ENCODE measurements at places on chromosomes 12 and 14.

DNA sequence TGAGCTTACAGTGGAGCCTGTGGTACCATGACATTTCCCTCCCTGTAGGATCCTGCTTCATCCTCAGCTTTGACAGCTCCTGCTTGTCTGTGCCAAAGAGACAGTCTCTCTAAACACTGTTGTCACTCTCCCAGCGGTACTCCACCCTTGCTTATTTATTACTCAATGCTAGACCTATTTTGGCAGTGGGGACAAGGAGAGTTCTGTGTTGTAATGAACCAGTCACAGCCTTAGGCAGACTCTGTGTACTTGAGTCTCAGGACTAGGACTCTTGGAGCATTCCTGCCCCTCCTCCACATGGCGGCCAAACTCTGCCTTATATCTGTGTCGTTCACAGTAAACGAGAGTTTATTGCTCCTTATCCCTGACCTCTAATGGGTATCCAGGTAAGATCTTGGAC, 70.9 kb downstream of the PIK3C2G start:
- no peak for DNase-seq

DNA sequence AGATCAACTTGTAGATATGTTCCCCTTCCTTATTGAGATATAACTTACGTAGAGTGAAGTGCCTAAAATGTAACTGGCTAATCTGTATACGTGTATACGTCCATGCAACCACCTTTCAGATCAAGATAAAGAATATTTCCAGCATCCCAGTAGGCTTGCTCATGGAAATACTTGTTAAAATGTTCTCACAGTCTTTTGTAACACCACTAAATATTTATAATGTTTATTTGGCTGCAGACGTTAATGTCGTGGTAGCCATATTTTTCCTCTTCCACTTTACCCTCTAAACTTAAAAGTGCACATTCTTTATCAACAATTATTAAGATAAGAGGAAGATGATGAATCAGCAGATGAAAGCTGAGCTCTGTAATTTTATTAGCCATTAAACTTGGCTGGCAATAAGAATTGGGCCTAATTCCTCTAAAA, 447.4 kb downstream of the AEBP2 start:
- DNase-seq, result no peak

DNA sequence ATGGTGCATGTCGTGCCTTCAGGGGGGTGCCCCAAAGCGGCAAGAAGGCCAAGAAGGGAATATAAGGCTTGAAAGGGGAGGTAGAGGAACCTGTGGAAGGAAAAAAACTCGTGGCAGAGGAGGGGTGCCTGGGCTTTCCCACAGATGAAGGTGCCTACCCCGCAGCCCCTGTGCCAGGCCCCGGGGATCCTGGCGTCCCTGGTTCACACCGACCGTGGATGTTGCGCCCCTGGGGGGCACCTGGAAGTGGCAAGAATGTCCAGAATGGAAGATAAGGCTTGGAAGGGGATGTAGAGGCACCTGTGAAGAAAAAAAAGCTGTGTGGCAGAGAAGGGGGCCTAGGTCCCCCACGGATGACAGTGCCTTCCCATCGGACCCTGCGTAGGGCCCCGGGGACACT, 282.2 kb downstream of the ALG10 start:
- no peak for DNase-seq

- DNase-seq, result no peak
Measured at GRCh38 chr14:49566714-49567113, 19.5 kb downstream of the RPS29 start.

DNA sequence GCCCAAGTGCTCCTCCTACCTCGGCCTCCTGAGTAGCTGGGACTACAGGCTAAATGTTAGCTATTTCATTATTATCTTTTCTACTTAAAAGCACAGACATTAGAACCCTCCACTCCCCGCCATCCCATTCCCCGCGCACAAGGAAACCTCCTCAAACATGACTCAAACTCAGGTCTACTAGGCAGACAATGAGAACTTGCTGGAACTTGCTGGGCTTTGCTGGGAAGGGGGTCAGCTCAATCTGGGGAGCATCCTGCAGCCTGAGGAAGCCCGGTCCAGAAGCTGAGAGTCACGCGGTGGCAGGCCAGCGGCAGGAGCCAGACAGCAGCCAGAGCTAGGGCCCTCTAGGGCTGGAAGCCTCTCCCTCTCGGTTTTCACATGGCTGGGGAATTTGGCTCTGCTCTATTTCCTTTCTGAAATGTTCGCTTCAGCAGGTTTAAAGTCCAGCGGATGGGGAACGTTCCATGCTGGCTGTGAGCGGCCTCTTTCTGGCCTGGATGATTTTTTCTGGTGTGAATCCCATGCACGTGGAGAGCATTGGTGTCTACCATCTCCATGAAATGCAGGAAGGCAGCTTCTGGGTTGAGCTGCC, 68.5 kb downstream of the SLC6A12 start:
- DNase-seq, result no peak

GRCh38 chr14:104680806-104681688, 8.4 kb upstream of the INF2 start:
- peak; percentile 74 for DNase-seq

- peak; percentile 92 for DNase-seq
Measured at GRCh38 chr14:61564618-61565091, 130.7 kb upstream of the HIF1A start.

DNA sequence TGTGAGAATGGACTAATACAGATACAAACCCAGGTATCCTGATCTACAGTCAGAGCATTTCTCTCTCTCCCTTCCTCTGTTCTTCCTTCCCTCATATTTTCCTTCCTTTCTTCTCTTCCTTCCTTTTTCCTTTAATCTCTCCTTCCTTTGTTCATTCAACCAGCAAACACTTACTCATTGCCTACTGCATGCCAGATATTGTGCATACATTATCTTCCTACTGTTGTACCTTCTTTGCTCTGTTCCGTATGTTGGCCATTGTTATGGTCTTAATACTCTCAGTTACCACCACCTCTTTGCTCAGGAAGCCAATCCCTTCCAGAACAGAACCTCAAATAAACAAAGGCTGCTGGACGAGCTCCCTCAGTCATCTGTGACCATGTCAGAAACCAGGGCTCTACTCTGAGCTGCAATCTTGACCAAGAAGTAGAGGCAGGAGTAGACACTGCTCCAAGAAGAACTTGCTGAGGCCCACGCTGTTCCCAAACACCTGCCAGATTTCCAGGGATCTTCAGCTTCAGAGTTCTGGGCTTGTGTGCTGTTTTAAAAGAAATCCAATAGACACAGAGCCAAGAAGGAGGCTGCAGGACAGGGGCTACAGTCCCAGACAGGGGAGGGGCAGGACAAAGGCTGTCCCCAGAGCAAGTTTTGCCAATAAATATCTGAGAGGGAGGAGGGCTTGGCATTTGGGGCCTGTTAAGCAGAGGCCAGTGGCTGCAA, 526.7 kb upstream of the TBX3 start:
- no peak for DNase-seq

- DNase-seq, result no peak
Measured at GRCh38 chr12:108457734-108458361, 57.2 kb upstream of the FICD start.

DNA sequence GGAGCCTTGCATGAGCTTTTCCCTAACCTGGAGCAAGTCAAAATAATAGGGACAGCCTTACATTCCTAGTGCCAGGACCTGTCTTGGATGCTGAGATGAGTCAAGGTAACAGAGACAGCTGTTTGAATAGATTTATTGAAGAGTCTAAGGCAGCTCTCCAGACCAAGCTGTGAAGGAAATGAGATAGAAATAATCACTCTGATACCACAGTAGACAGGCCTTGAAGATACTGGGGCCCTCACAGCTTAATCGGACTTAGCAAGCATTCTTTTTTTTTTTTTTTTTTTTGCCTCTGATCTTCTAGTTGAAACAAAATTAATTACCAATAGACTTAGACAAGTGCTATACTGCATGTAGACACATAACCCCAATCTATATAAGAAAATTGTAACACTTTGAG, 3.1 kb upstream of the RNASE9 start:
- no peak for DNase-seq

DNA sequence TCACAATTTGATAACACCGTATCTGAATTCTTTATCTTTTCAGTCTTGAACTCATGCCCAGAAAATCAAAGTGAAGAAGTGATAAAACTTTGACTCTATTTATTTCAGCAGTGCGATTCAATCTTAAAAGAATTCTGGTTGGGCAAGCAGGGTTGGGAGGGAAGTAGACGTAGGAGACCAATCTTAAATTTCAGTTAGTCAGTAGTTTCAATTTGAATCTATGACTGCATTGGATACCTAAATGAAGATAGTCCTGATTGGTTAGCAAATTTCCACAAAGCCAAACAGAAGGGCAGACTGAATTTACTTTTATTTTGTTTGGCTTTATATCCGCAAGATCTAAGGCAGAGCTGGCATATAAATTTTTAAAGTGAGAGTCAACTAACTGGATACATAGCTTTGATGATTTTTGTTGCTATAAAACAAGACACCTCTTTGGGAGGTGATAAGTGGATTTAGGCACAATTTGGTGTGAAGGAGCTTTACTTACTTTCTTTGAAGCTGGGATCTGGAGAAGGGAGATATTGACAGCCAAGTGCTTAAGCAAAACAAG, 2.6 kb downstream of the ACSS3 start:
- peak; percentile 20 for DNase-seq

DNA sequence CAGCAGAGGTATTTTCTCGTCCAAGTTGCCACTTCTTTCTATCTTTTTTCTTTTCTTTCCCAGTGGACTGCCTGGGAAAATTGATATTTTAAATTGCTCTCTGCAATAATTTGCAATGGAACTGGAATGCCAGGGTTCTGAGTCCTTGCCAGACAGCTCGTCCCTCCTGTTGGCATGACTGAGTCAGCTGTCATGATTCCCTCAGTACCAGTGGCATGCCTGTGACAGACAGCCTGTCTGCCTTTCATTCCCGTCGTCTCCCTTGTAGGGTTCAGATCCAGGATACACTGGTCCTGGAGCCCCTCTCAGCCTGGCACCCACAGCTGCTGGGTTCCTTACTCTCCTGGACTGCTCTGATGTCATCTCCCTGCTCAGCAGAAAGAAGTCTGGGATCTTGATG, 84.8 kb downstream of the PTPN11 start:
- DNase-seq, result no peak

DNA sequence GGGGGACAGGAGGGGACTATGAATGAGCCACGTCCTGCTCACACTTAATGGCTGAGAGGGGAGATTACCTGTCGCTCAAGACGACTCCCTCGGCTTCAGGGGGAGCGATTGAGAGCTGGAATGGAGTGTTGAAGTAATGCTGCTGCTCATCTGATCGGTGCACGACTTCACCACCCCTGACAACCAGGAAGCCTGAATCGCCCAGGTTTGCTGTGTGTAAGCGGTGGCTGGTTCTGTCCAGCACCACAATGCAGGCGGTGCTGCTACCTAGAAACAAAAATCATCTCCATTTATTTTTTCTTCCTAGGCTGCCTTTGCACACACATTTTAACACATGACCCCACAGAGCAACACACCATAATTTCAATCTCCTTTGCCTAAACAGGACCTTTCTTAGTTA, 37.3 kb downstream of the PPTC7 start:
- no peak for DNase-seq

- DNase-seq, result peak; percentile 8
Measured at GRCh38 chr12:130715998-130716968, at the start of gene RIMBP2. RIMBP2 (minus strand) TSS chr12:130716299; CDS start chr12:130479013, 237,286 bp downstream.
